ENCODE measurements at places on chromosomes 13 and 19.

DNA sequence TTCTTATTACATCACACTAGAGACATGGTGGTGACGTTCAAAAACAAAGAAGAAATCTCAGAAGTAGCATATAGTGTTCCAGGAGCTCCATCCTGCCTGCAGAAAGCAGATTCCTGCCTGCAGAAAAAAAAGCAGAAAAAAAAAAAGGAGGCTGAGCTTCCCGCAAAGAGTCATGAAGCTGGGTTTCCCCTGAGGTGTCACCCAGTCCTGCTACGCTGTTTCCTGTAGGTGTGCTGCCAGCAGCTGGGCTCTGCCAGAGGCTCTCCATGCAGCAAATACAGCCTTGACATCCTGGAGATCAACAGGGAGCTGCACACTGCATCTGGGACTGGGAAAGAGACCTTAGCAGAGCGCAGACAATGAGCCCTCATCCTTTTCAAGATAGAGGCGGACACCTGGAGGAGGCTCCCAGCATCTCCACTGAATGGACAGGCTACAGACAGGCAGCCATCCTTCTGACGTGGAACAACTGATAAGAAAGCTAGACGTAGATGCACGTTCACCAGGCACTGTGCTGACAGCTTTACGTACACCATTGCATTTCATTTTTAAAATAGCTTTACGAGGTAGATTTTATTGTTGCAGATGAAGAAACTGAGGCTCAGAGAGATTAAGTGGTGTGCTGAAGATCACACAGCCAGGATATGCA, 350.9 kb downstream of the FOXO1 start:
- DNase-seq = peak; percentile 28

- DNase-seq = no peak
These were observed 449.9 kb downstream of the KLF12 start for GRCh38 chr13:73684286-73684685.

- peak; percentile 49 for DNase-seq
These were observed 427 bp downstream of the ZNF160 start for GRCh38 chr19:53102756-53103233.

DNA sequence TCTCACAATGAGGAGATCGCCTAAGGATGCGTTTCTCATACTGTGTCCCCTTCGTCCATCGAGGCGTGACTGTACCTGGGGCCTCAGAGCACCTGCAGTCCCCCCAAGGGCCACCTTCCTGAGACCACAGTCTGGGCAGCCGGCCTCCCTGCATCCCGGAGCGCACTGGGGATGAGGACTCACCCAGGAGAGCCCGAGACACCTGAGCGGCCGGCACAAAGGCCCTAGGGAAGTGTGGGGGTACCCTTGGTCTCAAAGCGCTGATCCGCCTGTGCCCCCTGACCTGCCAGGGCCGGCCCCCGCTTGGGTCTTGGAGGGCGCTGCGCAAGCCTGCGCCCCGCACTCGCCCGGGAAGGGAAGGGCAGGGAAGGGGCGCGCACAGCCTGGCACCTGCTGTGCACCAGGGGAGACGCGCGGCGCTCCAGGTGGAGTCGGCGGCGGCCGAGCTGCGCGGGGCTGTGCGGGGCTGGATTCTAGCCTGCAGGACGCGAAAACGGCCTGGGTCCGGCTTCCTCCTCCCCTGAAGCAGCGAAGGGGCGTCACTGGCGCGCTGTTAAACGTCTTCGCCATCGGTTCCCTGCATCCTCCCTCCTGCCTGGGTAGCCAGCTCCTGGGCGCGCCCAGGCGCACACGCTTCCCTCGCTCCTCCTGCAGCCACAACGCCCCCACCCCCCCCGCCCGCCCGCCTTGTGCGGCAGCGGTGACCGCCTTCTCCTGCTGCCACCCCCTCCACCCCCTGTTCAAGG, 13.6 kb upstream of the USP29 start:
- DNase-seq = no peak

- DNase-seq = no peak
These were observed 95.1 kb downstream of the DCT start for GRCh38 chr13:94384231-94384905.

DNA sequence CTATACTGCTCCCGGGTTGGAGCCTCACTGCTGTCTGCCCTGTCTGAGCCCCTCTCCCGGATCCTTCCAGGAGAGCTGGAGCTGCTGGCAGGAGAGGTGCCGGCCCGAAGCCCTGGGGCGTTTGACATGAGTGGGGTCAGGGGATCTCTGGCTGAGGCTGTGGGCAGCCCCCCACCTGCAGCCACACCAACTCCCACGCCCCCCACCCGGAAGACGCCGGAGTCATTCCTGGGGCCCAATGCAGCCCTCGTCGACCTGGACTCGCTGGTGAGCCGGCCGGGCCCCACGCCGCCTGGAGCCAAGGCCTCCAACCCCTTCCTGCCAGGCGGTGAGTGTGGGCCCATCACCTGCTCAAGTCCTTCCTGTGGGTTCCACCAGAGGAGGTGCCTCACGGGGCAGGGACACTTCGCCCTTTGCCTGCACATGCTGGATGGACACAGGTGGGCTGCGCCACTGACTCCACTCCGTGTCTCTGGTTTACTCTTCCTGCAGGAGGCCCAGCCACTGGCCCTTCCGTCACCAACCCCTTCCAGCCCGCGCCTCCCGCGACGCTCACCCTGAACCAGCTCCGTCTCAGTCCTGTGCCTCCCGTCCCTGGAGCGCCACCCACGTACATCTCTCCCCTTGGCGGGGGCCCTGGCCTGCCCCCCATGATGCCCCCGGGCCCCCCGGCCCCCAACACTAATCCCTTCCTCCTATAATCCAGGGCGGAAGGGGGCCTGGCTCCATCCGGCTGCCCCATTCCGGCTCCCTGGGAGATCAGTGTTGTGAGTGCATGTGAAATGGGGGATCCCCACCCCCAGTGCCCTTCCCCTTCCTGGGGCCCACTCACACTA, 19.8 kb downstream of the EPN1 start:
- DNase-seq = no peak

GRCh38 chr19:21812448-21812847, 23.5 kb downstream of the ZNF43 start:
- no peak for DNase-seq

DNA sequence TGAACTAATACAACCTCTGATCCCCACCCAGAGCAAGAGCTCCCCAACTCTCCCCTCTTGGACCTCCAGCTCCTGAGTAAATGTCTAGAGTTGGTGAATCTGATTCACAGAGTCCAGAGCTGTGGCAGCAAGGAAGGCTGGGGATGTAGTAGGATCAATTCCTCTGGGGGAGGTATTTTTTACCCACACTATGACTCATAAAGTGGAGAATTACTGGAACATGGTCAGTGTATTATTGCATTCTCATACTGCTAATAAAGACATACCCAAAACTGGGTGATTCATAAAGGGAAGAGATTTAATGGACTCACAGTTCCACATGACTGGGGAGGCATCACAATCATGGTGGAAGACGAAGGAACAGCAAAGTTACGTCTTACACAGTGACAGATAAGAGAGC, 496.7 kb downstream of the EFNB2 start:
- DNase-seq = no peak

DNA sequence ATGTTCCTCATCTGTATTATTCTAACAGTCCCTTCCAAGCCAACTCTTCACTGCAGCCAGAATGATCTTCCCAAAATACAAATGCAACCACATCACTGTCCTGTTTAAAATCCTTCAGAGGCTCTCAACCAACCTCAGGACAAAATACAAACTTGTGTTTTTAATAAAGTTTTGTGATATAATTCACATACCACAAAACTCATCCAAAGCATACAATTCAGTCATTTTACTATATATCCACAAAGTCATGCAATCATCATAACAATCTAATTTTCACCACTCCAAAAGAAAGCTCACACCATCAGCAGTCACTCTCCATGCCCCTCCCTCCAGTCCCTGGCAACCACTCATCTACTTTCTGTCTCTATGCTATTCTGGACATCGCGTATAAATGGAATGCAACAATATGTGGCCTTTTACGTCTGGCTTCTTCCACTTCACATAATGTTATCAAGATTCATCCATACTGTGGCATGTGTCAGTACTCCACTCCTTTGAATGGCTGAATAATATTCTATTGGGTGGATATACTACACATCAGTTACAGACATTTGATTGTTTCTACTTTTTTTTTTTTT, 81.7 kb upstream of the DOCK9 start:
- DNase-seq = no peak

GRCh38 chr13:39600766-39601165, 2.2 kb downstream of the LHFPL6 start:
- no peak for DNase-seq

All from T-helper 1 cell (primary cell).